ENCODE measurements at places on chromosomes 4 and X.

DNA sequence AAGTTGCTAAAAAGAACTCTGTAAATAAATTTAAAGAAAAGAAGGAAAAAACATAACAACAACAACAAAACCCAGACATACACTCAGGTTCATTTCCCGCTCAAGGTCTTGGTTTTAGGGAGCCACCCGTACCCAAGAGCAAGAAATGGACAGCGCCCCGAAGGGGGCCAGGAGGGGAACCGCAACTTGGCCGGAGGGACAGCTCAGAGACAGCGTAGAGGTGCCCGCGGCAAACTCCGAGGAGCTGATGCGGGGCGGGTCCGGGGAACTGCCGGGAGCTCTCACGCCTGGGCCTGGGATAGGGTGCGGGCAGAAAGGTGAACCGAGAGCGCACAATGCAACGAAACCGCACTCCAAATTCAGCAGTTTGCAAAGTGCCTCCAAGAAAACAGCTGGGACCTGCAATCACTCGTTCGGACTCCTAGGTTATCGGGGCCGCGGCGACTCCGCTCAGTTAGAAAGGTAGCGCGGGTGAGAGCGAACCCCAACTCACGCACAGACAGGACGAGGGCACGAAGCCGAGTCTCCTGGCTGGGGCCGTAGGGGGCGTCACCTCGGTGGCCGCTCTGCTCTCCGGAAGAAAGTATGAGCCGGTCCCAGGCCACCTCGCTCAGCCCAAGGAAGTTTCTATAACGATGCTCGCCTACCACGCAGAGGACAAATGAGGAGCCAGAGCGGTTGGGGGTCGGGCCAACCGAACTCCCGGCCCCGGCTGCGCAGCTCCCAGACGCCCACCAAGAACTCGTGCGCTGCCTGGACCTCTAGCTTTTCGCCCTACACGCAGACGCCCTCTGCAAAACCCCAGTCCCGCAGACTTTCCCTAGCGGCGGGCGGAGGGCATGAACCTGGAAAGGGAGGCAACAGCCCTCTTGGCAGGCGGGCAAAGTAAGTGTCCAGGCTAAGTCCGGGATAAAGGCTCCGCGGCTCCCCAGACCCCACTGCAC, 1.4 kb downstream of the NDNF start:
- peak; percentile 7 for DNase-seq

GRCh38 chrX:139200793-139201192, 329.7 kb upstream of the F9 start:
- no peak for DNase-seq

DNA sequence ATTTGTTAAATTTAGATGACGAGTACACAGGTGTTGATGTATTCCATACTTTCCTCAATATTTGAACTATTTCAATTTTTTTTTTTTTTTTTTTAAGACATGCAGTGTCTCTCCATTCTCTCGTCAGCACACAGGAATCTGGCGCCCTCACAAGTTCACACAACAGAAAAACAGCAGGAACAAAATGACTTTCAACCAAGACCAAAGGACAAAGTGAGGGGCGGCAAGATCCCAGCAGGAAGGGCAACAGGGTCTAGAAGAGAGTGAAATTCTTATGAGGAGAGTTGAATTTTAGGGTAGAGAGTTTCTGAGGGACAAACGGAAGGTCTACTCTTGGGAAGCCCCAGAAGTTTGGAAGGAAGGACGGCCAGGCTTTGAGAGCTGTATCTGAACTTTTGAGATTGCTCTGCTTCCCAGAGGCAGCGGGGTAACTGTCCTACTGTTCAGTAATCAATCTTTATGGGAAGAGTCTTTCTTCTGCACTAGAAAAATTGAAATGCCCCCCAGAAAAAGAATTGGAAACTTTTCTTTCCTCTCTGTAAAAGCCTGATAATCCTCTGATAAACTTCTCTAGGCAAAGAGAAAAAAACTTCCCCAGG, 760.2 kb downstream of the RAB28 start:
- no peak for DNase-seq

DNA sequence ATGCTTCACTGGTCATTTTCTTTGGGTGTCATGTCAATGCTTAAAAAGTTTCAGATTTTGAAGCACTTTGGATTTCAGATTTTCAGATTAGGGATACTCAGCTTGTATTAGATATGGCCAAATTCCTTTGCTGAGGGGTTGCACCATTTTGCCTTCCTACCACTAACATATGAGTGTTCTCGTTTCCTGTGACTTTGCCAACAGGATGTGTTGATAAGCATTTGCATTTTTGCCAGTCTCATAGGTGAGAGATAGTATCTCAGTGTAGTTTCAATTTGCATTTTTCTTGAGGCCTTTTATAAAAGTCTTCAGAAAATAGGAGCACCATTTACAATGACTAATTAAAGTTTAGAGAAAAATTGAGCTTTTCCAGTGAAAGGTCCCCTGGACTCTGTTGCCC, 71.6 kb upstream of the CLCN4 start:
- DNase-seq: no peak

DNA sequence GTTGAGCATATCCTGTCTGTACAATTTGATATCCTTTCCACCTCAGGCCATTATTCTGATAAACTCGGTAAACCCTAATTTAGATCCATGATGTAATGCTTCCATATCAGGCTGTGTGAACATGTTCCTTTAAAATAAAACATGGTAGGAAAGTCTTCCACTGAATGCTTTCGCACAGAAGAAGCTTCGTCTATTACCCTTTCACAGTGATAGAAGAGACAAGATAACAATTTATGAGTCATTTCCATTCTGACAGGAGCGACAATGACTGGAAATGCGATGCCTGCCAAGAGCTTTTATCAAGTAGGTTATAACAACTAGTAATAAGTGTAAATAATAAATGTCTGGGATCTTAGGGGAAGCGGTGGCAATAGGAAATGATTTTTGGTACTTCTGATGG, 98.8 kb downstream of the TTC29 start:
- DNase-seq: no peak

- DNase-seq: no peak
Measured at GRCh38 chr4:79082997-79083396, 143.8 kb upstream of the PAQR3 start.

DNA sequence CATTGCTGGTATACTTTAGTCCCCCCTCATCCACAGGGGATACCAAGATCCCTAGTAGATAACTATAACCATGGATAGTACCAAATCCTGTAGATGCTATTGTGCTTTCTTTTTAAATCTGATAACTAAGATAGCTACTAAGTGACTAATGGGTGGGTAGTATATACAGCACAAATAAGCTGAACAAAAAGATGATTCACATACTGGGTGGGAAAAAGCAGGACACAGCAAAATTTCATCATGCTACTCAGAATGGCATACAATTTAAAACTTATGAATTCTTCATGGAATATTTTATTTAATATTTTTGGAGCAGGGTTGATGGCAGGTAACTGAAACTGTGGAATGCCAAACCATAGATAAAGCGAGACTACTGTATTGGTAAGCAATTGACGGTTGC, 161.6 kb downstream of the IL15 start:
- DNase-seq: no peak

GRCh38 chr4:75505630-75506029, 8.6 kb downstream of the RCHY1 start:
- no peak for DNase-seq

DNA sequence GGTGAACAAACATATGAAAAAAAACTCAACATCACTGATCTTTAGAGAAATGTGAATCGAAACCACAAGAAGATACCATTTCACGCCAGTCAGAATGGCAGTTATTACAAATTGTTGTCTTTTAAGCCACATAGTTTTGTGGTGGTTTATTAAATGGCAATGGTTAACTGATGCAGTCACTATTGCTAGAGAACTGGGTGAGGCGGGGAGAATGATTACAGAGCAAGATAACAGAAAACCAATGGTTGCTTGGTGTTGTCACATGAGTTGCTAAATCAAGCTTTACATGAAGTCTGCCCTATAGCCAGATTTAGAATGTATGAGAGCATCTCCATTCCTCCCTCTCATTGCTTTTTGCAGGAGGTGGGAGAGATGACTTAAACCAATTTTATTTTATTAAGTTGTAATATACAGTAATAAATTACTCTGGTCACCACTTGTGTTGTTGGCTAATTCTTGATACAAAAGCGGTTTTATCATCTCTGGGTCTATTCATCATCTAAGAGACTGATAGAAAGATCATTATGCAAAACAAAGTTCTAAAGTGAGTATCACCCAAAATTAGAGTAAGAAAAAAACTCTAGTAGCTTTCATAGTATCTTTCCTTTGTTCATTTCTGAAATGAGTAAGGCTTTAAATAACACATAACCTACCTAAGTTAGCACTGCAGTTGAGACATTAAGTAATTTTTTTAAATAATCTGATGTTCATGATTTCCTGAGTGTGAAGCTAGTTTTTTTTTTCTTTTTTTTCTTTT, 859.5 kb downstream of the STIM2 start:
- DNase-seq: no peak

Data from CD4-positive, alpha-beta T cell treated with Interleukin-1 beta for 1 hour (primary cell).